NCI-H1092 (cell line): ENCODE measurements at places on chromosomes 7 and 10.
A peak's percentile ranks its signal among the peaks of the same experiment; 100 is the strongest.

DNA sequence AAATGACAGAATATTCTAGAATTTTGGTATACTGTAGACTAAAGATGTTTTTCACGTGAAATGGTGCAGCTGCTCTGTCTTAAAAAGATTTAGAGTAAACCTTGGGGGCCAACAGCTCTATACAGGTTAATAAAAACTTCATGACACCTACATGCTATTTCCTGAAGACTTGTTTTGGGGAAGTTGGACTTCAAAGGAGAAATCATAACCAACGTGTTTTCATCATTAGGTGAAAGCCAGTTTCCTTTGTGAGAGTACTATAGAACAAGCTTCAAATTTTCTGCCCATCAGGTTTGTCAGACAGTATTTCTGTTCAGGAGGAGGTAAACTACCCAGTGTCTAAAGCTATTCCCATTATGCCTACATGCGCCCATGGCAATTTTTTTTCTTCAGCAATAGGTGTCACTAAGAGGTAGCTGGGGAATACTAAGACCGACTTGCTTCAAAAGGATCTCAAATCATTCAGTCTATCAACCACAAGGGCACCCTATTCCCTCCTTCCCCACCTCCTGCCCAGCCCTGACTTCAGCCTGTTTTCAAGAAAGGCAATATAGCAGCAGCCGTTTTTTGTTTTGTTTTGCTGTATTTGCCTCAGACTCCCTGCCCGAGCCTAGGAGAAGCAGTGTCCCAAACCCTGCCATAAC, 237.3 kb upstream of the SP8 start:
- DNase-seq: no peak

- no peak for DNase-seq
Measured at GRCh38 chr10:34707656-34708055, 107.4 kb downstream of the PARD3 start.

GRCh38 chr7:2105280-2105679, 127.5 kb downstream of the MAD1L1 start:
- DNase-seq: no peak

DNA sequence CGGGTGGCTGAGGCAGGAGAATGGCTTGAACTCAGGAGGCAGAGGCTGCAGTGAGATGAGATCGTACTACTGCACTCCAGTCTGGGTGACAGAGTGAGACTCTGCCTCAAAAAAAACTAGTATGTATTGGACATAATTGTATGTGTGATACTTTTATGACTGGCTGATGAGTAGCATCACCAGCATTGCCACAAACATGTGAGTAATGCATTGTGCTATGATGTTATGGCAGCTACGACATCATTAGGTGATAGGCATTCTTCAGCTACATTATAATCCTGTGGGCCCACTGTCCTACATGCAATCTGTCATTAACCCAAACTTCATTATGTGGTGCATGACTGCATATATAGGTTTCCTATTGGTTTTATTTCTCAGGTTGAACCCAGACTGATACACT, 352.4 kb downstream of the GALNT17 start:
- no peak for DNase-seq

GRCh38 chr7:756231-756927, 29.3 kb upstream of the PRKAR1B start:
- no peak for DNase-seq

- DNase-seq: peak; percentile 96
Measured at GRCh38 chr7:117019786-117020590, 66.7 kb downstream of the ST7 start.

DNA sequence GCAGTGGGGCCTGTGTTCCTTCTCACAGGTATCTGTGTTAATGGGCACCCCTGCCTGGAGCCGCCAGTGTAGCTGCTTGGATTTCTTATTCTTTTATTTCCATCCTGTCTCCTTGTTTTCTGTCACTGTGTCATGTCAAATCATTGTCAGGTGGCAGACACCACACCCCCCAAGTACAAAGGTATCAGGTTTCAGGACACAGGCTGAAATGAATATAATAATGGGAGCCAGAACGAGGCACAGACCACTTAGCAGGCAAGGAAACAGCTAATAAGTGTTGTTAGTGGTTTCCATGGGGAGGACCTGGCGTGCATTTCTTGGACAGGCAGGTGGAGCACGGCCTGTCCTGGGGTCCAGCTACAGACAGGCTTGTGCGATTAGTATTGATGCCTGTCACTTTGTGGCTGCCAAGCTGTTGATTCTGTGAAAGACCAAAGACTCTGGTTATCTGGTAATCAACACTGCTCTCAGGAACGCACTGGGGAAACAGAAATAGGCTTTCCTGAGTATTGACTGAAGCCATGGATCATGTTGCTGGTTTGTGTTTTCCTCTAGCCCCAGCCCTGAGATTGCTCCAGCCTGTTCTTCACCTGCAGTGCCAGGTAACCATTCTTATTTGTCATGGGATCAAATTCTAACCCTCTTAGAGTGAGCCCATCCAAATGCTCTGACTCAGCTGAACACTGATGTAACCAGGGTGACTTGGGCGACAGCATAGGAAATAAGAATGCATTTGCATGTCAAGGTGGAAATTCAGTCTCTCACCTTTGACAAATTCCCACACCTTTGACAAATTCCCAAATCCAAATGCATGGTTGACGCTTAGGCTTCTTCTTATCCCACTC, 1002.0 kb downstream of the LRMDA start:
- peak; percentile 81 for DNase-seq

DNA sequence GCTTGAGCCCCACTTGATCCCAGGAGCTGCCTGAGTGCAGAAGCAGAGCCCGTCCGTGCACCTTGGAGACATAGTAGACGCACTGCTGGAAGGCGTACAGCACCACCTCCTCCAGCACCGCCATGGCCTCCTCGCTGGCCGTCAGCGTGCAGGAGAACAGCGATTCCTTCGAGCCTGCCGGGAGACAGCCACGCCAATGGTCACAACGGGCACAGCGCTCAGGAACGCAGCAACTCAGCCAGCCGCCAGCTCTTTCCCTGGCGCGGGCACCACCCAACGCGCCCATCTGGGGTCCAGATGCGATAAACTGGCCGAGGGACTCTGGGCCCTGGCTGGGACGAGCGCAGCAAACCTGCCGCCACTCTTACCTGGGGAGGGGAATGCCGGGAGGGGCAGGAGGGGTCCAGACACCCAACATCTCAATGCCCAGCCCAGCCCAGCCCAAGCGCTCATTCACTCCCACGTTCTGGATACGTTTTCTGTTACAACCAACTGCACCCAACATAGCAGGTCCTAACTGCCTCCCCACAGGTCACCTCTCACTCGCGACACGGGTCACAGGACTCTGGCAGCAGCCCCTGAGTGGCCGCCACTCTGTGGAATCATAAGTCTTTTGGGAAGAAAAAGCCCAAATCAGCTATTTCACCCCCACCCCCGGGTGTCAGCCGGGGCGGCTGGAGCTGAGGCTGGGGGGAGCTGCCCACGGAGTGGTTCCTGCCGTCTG, 41.9 kb downstream of the AP5Z1 start:
- no peak for DNase-seq

DNA sequence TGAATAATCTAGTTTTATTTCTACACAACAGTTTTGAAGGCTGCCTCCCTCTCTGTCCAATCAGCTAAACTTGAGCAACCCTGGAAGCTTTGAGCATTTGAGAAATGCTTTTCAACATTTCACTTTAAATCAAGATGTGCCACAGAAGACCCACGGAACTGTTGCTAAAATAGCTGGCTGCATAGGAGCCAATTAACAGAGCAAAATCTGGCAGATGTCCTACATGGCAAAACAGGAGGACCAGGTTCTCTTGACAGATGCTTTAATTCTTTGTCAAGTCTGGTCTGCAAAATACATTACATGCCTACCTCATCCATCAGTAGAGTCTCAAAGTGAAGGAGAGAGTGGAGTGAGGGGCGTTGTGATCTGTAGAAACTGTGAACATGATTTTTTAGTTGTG, 185.9 kb downstream of the DPY19L1 start:
- no peak for DNase-seq

DNA sequence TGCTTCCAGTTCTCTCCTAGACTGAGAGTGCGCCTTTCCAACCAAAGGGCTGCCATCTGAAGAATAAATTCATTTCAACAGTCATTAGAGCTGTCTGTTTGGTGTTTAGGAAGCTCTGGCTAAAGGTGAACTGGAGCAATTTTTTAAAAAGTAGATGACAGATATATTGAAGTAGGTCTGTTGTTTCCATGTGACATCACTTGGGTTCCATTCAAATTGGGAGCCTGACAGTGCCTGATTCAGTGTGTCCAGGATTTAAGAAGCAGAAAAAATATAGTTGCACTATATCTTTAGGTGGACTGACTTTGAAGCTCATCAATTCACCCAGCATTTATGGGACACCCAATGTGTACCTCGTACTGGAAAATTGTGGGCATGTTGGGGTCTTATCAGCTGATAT, 367.7 kb downstream of the BBS9 start:
- no peak for DNase-seq
